Stimulated activated CD8-positive, alpha-beta memory T cell treated with anti-CD3 and anti-CD28 coated beads, Interleukin-2, amount 100 ng/mL, for 1 hour (primary cell): ENCODE measurements at places on chromosomes 13 and 19.

- no peak for DNase-seq
These were observed 184.6 kb downstream of the LHFPL6 start for GRCh38 chr13:39418424-39418823.

DNA sequence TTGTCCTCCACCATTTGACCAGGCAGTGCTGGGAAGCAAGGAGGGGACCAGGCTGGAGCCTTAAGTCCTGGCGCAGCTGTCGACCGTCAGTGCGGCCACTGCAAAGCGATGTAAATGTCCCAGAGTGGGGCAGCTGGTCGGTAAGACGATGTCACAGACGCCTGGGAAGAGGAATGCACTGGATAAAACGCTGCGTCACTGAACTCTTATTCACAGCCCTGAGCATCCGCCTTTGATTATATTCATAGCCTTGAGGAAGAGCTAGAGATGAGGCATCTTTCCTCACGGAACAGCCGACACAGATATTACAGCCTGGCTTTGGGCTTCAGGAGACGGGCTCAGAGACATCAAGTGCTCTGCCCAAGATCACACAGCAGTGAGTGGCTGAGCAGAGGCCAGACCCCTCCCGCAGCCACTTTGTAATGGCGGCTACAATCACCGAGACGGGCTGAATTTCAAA, 17.6 kb upstream of the TUBGCP3 start:
- no peak for DNase-seq

DNA sequence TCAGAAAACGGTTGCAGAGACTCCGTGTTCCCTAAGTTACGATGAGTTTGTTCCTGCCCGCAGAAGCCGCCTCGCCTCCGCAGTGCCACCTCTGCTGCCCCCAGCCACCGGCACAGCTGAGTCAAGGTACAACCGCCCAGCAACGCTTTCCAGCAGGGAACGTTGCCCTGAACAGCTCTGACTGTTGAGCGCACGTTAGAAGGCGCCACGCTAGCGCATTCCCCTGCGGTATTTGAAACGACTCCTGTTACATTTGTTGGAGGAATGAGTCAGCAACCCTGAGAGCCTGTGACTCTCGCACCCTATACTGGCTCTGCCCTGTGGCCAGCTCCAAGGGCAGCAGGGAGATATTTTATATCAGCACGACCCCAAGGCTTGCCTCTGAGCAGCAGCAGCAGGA, 302.8 kb downstream of the TEX29 start:
- DNase-seq = no peak

GRCh38 chr19:6394831-6395230, 1.9 kb upstream of the GTF2F1 start:
- no peak for DNase-seq

- no peak for DNase-seq
These were observed 8.4 kb downstream of the PNMA8B start for GRCh38 chr19:46487178-46487801.

GRCh38 chr19:53532362-53532761, 5.6 kb upstream of the ZNF331 start:
- no peak for DNase-seq

- no peak for DNase-seq
These were observed 93.9 kb downstream of the STARD13 start for GRCh38 chr13:33191425-33192210.

GRCh38 chr13:106496072-106496997, 39.1 kb downstream of the EFNB2 start:
- DNase-seq = no peak

- no peak for DNase-seq
These were observed at the start of gene ANKLE1 for GRCh38 chr19:17281391-17282304. Gene ANKLE1, plus strand, starts transcription at chr19:17281901. Its CDS starts 20 bp downstream, at chr19:17281921.

GRCh38 chr19:48683349-48683748, 10.5 kb upstream of the NTN5 start:
- DNase-seq = no peak

GRCh38 chr13:85970727-85971126, 171.5 kb upstream of the SLITRK6 start:
- no peak for DNase-seq

- DNase-seq = no peak
These were observed 79.4 kb downstream of the SLC15A1 start for GRCh38 chr13:98672947-98673613.

- DNase-seq = no peak
These were observed 67.0 kb upstream of the STARD13 start for GRCh38 chr13:33352526-33352925.

- DNase-seq = no peak
These were observed 18.5 kb downstream of the KLHL26 start for GRCh38 chr19:18655173-18655844.

GRCh38 chr19:53994811-53995210, 3.4 kb downstream of the CACNG6 start:
- no peak for DNase-seq

DNA sequence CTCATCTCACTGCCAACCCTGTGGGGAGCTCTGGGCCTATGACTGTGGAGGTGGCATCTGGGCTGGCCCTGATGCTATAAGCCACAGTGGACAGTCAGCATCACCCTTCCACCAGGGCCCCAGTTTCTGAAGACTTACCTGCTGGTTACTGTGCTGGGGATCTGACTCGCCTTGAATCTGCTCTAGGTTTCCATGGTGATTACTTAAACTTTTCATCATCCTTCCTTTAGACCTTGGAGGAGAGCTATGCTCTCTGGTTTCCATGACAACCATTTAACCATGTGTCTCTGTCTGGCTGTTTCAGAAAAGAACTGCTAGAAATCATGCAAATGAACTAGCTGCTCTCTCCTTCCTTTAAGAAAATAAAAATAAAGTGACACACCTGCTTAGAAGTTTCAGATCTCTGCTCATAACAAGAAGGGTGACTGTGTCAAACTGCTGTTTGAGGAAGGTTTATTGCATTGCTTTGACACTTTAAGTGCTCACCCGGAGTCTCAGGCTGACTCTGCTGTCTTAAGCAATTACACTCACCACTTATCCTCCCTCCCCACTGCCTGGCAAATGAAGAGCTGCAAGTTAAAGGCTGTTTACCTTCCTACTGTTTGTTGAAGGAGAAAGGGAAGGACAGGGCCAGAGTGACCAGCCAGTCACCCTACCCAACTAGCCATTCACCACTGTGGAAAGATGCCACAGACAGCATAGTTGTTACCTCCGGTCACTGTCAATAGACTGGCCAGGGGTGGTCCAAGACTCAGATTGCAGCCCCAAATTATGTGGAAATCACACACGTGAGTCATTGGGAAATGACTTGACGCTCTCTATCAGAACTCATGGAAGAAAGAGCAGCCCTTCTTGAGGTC, 87.6 kb downstream of the HSPH1 start:
- DNase-seq = no peak

- no peak for DNase-seq
These were observed 80.7 kb downstream of the TEX29 start for GRCh38 chr13:111401151-111401550.

- DNase-seq = peak; percentile 25
These were observed 3.3 kb upstream of the NAPA start for GRCh38 chr19:47518139-47518538.

DNA sequence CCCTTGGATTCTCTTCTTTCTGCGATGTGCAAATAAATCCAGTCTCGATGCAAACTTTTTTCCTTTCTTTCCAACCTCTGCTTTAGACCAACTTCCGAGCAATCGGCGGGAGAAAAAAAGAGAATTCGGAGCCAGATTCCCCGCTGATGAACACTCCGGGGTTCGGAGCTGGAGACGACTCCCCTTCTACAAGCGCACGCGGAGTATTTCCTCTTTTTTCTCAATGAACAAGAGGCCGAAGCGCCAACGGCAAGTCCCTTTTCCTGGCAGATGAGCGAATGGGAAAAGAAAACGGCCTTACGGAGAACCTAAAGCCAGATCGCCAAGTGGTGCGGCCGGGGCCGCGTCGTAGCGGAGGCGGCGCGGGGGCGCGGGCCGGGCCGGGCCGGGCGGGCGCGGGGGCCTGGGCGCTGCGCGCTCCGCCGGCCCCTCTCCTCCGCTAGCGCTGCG, 250 bp downstream of the SPRY2 start:
- no peak for DNase-seq

GRCh38 chr19:50315773-50316448, 13.3 kb downstream of the KCNC3 start:
- DNase-seq = no peak

- peak; percentile 32 for DNase-seq
These were observed 1.2 kb downstream of the DAZAP1 start for GRCh38 chr19:1408300-1409203.

DNA sequence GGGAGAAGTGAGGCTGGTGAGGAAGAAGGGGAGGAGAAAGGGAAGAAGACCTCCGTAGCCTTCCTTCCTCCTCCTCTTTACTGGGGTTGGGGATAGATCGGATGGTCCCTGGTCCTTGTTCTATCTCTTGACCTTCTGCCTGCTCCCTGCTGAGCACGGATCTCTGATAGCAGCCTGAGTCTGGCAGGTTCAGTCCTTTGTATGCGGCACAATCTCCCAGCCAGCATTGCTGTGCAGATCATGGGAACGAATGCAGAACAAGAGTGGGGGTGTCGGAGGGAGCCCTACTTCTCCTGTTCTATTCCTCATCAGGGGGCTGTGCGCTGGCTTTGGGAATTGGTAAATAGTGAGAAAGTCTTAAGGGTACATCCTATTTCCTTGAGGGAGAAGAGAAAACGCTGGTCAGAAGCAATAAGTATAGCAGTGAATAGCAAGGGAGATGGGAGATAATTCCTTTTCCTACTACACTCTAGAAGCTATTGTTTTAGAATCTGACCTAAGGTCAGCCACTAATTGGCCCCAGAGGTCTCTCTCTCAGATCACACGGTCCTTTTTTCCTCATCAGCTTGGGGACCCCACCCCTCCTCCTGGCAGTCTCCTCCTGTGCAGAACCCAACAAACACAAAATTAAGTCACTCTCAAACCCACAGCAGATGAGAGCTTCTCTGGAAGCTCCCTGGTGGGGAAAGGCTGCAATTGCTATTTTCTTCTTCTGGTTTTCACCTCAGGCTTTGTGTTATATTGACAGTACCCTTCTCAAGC, 41.0 kb downstream of the KL start:
- DNase-seq = no peak

- DNase-seq = no peak
These were observed 576 bp downstream of the APBA3 start for GRCh38 chr19:3760871-3761361.

DNA sequence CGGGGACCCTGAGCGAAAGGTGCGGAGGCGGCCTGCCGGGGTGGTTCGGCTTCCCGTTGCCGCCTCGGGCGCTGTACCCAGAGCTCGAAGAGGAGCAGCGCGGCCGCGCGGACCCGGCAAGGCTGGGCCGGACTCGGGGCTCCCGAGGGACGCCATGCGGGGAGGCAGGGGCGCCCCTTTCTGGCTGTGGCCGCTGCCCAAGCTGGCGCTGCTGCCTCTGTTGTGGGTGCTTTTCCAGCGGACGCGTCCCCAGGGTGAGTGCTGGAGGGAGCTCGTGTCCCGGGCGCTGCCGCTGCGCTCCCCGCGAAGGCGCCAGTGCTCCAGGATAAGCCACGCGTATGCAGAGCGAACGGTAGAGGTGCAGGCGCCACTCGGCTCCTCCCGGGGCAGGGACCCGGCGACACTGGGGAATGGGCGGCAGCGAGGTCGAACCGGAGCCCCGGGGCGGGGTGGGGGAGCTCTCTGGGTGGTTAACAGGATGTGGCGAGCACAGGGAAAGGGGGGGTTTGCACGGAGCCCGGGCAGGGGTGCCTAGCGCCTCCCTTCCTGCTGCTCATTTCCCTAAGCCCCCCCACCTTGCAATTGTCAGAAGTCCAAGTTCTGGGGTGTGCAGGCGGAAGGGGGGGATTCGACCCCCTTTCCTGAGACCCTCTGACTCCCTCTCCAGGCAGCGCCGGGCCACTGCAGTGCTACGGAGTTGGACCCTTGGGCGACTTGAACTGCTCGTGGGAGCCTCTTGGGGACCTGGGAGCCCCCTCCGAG, at the start of gene IL27RA:
Gene IL27RA (plus strand): TSS at position 44 of the 762 bp plus-strand sequence. CDS start 111 bp downstream, at position 155.
- DNase-seq = peak; percentile 63

DNA sequence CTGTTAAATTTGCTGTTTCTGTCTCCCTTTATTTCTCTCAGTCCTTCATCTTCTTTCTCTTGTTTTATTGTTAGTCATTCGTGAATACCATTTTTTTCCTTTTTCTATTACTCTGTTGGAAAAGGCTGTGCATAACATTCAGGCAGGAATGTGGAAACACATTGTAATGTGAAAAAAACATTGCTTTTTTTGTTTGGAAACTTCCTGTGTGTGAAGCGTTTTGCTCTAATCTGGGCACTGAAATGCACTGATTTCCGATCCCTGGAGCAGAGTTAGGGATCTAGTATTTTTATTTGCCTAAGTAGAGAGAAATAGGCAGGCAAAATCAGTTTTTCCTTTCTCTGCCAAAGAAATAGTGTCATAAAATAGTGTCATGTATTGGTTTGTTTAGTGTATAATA, 155.5 kb downstream of the PCCA start:
- no peak for DNase-seq

- DNase-seq = no peak
These were observed 692 bp downstream of the SULT2B1 start for GRCh38 chr19:48552406-48553322.

- DNase-seq = no peak
These were observed 25.2 kb upstream of the IGSF23 start for GRCh38 chr19:44587963-44588770.

- no peak for DNase-seq
These were observed 39.2 kb upstream of the CSNK1A1L start for GRCh38 chr13:37144661-37145060.

DNA sequence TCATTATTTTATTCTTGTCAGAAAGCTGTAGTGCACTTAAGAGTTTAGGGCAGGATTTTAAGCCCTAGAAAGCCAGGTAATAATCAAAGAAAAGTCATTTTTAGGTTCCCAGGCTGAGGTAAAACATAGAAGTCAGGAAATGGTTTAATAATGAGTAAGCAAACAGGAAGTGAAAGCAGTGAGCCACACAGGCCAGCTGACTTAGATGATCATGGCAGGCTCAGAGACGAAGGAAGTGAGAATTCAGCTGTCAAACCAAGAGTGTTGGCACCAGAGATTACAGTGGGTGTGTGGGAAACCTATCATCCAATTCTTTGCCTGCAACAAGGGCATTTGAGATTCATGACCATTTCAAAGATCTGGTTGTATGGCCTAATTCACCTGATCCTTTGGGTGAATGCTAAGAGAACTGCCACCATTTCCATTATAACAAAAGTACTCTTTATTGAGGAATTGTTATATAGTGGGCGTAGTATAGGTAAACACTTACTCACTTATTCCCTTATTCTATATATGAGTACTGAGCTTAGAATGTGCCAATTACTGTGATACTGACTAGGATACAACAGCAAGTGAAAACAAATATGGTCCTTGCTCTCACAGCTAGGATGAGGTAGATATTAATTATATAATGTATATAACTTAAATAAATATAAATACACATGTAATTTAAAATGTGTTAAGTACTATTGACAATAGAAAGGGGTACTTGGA, 103.7 kb upstream of the EDNRB start:
- DNase-seq = peak; percentile 5

DNA sequence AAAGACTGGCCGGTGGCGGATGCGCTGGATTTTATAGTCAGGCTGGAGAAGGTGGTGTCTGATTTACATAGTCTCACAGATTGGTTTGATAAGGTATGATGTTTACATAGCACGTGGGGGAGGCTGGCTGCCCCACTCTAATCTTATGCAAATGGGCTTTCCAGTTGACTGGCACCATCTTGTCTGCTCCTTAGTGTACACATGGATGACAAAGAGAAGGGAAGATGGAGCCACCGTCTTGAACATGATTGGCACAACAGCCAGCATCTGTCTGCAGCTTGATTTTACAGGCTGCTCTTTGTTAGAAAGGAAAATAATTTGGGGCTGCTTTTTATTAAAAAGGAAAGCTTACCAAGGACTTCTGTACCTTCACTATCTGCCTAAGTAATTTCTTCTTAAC, 265.2 kb upstream of the MAB21L1 start:
- no peak for DNase-seq

- peak; percentile 71 for DNase-seq
These were observed 2.5 kb downstream of the LCP1 start for GRCh38 chr13:46179491-46179908.

- no peak for DNase-seq
These were observed 103.1 kb downstream of the ITGBL1 start for GRCh38 chr13:101555610-101556009.
